ENCODE measurements at places on chromosomes 7 and 10. TPM values are rescaled to one million over a fixed set of nuclear protein-coding genes. Genes with fewer than 3 reads are reported as not detected.

- DNase-seq: no peak
Observed at GRCh38 chr7:94336009-94336408, 58.7 kb upstream of the COL1A2 start.

Gene FAM221A
- 7.0 TPM for total RNA-seq

Gene CLRN3
- not detected for total RNA-seq

Gene AKR1C8
- not detected for total RNA-seq

- DNase-seq: no peak
Observed at GRCh38 chr10:102673819-102674511, 29.7 kb downstream of the TRIM8 start.

Gene LGI1
- not detected for total RNA-seq

DNA sequence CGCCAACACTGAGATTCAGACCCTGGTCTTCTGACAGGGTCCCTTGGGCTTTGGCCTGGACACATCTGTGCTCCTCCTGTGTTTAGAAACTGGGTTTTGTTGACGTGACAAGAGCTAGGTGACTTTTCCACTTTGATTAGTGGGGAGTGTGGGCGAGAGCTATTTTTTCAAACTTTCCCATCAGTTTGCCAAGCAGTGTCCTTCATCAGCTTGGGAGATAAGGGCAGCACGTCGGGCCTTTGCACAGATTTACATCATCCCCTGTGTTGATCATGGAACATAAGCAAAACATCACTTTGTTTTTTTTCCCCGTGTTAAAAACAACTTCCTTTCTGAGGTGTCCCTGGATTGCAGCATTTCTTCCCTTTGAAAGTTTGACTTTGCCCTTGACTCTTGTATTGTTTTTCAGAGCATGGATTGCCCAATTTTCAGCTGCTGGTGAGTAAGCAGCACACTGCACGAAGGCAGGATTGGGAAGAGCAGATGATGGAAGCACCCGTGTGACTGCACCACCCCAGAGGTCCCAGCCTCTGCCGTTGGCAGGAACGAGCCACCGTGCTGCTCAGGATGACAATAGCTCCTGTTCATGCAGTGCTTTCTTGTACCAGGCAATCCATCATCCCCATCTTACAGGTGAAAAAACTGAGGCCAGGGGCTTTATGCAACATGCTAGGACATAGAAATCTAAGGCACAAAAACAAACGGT, 6.4 kb upstream of the IGFBP1 start:
- peak; percentile 25 for DNase-seq

Gene BEND7
- 0.79 TPM for total RNA-seq

GRCh38 chr7:6160191-6160623, 112.2 kb downstream of the CYTH3 start:
- peak; percentile 19 for DNase-seq

DNA sequence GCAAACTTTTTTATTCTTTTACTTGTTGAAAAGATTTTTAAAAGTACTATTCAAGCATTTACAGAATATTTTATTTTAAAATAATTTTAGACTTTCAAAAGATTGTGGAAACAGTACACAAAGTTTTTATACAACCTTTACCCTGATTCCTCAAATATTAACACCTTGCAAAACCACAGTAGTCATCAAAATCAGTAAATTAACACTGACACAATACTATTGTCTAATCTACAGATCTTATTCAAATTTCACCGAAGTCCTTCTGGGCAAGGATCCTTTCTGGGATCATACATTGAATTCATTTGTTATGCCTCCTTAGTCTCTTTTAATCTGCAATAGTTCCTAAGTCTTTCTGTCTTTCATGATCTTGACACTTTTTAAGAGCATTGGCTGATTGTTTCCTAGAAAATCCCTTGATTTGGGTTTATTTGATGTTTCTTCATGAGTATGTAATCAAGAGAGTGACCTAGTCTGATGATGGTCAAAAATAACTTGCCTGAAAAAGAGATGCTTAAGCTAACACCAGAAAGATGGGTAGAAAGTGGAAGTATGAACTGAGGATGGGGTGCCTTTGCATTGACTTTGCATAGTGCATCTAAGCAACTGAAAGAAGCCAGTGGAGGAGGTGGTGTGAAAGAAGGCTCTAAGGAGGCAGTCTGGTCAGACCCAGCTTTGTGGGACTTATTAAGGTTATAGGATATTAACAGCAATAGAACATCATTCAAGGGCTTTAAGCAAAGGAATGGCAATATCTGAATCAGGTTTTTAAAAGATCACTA, 9.7 kb downstream of the STAMBPL1 start:
- no peak for DNase-seq

DNA sequence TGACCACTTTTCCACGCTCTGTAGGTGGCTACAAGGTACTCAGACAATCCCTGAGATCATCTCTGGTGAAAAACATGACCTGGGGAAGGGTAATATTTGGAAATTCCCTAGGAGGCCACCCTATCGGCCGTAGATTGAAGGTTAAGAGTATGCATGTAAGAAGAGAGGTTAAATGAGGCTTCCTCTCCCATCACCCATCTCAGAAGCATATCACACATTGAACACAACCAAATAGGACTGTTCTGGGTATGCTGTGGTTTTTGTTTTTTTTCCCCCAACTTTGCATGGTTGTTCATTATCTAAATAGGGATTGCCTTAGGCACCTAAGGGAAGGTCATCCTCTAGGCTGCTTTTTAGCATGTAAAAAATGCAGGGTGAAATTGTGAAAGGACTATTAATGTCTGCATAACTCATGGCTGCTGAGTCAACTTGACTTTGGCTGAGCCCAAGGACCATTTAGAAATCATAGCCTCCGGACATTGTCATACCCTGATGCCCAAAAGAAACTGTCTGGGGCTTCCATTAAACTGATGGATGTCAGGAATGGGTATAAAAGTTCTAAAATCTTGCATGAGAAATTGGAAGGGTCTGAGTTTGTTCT, 24.7 kb upstream of the ST8SIA6 start:
- peak; percentile 83 for DNase-seq

DNA sequence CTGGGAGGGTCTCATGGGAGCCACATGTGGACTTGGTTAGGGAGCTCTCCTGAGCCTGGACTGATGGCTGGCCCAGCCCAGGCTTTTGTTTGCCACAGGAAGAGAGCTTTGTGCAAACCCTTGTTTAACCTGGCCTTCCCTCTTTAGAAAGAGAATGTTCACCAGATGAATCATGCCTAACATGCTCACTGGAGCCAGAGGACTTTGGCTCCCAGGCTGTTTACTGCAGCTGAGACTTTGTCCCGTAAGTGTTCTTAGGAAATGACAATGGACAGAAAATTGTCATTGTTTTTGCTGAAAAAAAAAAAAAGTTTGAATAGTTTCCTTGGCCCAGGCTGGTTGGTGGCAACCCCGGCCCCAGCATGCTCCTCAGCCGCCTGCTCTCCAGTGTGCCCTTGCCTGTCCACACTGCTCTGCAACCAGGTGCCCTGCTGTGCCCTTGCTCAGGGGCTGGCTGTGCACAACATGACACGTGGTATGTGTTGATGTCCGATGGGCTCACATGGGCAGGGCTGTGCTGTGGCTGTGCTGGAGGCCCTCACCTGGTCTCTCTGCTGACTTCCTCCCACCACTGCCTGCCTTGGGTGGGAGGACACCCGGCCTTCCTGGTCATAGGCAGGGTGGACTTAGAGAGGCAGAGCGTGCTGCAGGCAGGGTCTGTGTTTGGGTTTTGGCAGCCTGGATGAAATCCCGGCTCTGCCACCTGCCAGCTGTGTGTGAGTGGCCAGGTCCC, 215.3 kb upstream of the ZNF32 start:
- DNase-seq: peak; percentile 94

Gene SPDYE8
- total RNA-seq: not detected

DNA sequence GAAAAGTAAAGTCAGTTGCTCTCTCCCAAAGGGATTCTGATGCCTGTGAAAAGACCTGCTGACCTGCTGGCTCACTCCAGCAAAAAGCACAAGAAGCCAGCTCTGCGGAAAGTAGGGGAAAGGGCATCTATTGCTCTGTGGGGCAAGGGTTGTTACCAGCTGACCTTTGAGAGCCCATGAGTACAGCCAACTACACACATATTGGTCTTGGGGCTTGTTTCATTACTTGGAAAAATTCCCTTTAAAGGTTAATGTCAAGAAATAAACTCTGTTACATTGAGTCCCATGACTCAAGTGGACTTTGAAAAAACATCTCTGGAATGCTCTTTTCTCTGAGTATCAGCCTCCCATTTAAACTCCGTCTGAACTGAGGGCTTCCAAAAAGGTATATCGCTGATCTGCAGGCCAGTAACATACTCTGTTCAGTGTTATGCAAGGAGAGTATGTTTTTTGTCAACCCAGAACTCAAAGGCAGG, 53.2 kb downstream of the PANK1 start:
- peak; percentile 9 for DNase-seq

DNA sequence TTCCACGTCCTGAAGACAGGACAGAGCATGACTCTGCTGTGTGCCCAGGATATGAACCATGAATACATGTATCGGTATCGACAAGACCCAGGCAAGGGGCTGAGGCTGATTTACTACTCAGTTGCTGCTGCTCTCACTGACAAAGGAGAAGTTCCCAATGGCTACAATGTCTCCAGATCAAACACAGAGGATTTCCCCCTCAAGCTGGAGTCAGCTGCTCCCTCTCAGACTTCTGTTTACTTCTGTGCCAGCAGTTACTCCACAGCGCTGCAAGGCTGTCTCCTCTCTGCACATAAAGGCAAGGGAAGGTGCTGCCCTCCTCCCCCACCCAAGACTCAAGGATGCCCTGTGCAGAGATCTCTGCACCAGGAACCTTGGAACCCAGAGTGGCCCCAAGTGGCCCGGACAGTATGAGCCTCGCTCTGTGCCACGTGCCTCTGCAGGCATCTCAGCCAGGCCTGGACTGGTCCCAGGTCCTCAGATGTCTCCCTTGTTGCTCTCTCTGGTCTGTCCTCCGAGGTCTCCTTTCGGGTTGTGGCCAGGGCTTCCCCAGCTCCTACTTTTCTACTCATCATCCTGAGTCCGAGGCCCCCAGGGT, 230.3 kb upstream of the PRSS58 start:
- no peak for DNase-seq

Gene SPDYE16
- total RNA-seq: 0.22 TPM

- no peak for DNase-seq
Observed at GRCh38 chr10:61052469-61053205, 108.7 kb upstream of the RHOBTB1 start.

DNA sequence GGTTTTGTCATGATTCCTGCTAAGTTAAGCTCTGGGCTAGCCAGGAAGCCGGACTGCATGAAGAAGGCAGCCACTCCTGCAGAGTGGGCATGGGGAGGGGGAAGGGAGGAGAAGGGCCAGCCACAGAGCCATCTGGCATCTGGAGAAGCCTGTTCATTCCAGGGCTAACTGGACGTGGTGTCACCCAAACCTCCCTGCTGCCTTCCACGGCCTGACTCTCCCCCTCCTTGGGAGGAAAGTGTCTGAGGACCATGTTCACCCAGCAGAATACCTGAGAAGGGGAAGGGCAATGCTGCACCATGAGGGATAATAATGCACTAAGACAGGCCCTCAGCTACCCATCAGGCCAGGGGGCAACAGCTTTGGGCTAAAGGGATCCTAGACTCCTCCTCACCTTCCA, 15.4 kb downstream of the AQP1 start:
- DNase-seq: no peak

Gene PVRIG
- not detected for total RNA-seq

Gene SYCE1
- not detected for total RNA-seq

Gene MACROH2A2
- 2.1 TPM for total RNA-seq

Gene FKBP9
- total RNA-seq: 170 TPM

Gene HIPK2
- total RNA-seq: 18.3 TPM

Gene TRIL
- total RNA-seq: 0.44 TPM

DNA sequence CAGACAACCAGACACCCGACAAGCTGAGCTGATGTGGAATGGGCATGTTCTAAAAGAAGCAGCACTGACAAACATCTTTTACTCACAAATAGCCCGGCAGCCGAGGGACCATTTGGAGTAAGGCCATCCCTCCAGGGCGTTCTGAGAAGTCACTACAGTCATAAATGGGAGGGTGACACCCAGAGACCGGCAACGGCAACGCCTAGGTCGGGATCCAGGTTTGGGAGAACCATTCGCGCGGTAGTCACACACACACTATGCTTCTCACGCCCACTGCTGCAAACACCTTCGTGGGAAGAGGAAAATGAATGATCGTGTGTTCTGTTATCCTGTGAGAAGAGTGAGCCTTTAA, 9.8 kb downstream of the TNS3 start:
- DNase-seq: no peak

DNA sequence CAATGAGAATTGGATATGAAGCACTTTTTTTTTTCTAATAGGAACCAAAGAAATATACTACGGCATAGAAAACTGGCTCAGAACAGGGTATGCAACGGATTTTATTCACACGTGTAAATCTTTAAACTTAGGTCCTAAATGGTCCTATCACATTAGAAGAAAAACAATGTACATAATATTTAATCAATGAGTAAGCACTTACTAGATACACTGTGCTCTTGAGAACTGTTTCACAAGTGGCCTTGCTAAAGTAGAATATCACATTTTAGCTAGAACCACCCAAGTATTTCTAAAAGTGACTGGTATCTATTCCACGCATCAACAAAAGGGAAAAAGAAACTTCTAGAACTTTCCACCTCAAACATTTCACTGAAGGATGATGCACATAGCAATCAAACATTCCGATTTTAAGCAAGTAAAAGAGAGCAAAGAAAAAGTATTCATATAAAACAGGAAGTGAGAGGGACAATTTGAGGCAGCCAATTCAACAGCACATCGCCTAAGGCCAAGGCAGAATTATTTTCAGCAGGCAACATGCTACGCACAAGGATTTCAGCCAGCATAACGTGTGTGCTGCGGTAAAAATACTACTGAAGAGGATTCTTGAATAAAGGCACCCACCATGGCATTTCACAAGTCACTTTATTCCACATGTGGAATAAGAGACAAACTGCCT, 55.8 kb downstream of the PARD3 start:
- DNase-seq: no peak

DNA sequence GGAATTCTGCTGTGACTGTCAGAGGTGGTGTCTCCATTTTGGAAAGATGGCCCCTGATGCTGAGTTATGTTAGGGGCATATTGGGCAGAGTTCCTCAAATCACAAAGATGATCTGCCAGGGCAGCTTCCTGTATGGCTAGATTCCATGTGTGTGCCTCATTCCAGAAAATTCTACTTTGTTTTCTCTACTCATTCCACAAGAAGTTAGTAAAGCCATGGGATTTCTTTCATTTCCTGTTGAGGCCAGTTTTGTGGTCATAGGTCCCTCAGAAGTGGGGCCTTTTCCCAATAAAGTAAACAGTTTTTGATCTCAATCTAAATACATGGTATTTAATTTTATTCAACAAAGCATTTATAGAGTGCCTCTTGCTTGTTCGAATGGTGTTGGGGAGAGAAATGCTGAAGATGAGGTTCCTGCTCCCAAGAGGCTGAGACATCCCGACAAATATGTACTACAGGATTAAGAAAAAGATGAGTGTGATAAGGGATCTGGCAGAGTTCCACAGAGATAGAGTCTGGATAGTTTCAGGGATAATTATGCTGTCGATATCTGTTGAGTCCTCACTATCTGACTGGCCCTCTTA, 33.0 kb downstream of the MINDY4 start:
- peak; percentile 96 for DNase-seq

DNA sequence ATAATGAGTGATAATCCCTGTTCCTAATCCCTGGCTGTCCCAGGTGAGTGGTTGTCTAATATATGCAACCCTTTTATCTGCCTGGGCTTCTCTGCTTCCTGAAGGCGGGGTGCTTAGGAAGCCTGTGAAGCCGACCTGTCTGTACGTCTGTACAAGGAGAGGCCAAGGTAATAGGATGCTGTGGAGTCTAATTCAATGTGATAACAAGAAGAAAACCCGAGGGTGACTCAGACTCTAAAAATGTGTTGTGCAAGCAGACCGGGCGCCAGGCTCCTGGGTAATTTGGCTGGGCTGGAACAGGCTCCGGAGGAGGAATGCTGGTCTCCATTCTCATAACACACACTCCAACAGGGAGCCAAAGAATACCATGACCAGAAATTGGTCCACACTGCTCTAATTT, 43.6 kb downstream of the THNSL1 start:
- DNase-seq: peak; percentile 86

Data from M059J (cell line).